ENCODE measurements at places on chromosomes 6 and 20.

DNA sequence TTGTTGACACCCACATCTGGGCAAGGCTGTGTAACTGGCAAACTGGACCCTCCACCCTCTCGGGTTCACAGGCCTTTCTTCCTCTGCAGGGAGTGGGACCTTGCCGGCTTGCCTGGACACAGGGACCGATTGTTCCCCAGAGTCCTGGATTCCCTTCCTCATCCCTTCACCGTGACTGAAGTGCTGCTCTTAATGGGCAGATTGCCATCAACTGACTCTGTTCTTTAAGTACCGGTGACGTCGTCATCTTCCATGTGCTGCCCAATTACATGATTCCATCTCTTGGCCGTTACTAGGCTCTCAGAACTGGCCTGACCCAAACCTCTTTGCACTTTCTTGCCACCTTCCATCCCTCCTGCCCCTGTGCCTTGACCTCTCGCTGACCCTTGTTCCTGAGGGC lies 85.4 kb downstream of the EYA4 start:
- DNase-seq = no peak

- no peak for DNase-seq
Observed at GRCh38 chr6:37030599-37030998, 25.1 kb downstream of the FGD2 start.

DNA sequence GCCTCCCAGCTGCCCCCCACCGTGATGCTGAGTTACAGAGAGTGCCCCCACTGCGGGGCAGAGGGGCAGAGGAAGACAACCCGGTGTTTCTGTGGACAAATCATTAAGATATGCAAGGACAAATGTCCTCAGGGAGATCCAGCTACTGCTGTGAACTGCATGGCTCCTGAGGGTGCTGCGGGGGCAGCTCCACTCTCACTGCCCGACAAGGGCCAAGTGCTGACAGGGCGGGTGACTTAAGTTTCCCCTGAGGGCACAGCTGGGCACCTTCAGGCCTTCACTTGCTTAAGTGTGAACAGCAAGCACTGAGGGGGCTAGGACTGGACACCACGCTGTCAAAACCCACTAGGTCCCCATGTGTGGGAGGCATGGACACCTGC lies 26.2 kb upstream of the TCFL5 start:
- DNase-seq = no peak

DNA sequence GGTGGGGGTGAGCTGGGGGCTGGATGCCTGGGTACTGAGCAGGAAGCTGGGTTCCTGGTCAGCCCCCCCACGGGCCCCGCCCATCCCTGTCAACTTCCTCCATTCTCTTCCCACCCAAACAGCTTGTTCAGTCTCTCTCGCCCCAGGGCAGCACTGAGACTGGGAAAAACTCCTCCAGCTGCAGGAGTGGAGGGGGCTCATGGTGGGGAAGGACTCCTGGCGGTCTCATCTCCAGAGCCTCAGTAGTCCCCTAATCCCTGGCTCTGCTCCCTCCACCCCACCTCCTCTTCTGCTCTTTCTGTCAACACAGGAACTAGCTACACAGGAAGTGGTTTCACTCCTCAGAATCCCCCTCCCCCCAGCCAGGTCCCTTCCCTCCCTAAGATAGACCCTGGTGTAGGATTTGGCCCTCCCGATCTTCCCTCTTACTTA lies at the start of gene GPSM3:
TSS of gene GPSM3 (minus strand) at position 36 of the 432 bp plus-strand sequence. CDS start 130 bp downstream, outside the sequence.
- DNase-seq = no peak

- no peak for DNase-seq
Observed at GRCh38 chr20:21586682-21587081, 72.8 kb upstream of the NKX2-2 start.

- DNase-seq = no peak
Observed at GRCh38 chr20:39698752-39699151, 736.6 kb downstream of the DHX35 start.

All from kidney glomerular epithelial cell (primary cell).